Fibroblast of skin of scalp (primary cell): ENCODE measurements at places on chromosomes 3 and 15.

DNA sequence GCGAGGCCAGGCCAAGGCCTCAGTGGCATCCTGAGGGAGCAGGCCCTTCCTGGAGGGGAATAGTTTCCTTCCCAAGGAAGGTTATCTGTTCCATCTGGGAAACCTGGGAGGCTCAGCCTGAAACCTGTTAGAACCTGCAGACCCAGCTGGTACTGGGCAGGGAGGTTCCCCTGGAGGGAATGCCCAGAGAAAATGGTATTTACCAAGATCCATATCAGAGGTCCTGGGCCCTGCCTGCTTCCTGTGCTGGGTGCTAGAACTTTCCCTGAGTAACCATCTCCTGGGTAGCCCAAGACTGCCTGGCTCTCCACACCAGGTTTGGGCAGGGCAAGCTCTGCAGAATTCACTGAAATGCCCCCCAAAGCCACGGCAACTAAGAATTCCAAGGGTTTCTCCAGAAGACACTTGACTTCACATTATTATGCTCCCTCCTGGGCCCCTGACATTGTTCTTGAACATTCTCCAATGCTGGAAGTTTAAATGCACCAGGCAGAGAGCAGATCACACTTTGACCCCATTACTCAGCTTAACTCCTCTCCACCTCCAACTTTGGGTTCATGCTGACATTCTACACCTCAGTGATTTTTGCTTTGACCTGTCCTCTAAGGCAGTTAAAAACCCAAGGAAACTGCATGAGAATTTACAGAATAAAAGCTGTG is 2.0 kb downstream of the CA12 start:
- no peak for DNase-seq

DNA sequence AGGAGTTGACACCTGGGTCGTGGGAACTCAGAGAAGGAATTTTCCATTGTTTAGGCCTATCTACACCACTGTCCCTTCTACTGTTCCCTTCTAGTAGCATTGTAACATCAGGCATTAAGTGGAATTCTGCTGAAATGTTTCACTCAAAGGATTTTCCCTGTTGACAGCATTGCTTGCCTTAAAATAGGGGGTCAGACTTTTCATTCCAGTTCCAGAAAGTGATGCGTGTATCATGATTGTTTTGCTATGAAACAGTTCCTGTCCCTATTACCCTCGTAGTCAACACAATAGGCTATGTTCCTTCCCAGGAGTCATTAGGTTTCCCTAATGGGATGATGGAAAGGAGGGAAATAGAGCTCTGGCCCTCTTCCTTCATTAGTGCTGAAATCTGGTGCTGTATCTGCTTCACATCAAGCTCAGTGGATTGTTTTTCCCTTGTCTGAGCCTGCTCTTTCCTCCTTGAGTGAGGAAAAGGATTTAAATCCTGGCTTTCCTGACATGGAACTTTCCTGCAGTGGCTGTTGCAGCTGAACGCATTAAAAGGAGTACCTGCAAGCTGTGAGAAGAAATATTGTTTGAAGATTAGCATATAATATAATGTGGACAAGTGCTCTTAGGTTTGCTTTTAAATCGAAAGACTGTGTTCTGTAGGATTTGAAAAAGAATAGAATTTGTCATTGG is 195.9 kb downstream of the KLHL25 start:
- DNase-seq = no peak

- no peak for DNase-seq
Measured at GRCh38 chr15:40843885-40844695, at the start of gene SPINT1. Gene SPINT1 (plus strand): TSS chr15:40844048. CDS start chr15:40844555, 507 bp downstream.

- peak; percentile 54 for DNase-seq
Measured at GRCh38 chr3:166580561-166580960, 743.3 kb upstream of the BCHE start.

DNA sequence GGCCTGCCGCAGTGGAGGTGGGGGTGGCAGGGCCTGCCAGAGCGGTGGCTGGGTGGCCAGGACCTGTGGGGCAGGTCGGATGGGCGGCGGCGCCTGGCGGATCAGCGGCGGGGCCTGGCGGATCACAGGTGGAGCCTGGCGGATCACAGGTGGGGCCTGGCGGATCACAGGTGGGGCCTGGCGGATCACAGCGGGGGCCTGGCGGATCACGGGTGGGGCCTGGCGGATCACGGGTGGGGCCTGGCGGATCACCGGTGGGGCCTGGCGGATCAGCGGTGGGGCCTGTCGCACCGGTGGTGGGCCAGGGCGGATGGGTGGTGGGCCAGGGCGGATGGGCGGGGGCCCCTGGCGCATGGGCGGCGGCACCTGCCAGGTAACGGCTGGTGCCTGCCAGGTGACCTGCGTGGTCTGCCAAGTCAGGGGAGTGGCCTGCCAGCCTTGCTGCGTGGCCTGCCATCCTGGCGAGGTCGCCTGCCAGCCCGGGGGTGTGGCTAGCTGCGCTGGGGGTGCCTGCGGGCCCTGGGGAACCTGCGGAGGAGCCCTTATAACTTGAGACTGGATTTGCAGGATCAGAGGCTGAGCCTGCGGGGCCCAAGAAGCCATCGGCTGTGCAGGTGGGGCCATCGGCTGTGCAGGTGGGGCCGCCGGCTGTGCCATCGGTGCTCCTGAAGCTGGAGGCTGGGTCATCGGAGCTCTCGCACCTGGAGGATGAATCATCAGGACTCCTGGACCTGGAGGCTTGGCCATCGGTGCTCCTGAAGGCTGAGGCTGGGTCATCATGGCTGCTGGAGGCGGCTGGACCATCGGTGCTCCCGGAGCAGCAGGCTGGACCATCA is 1.3 kb downstream of the MAGEL2 start:
- DNase-seq = no peak

DNA sequence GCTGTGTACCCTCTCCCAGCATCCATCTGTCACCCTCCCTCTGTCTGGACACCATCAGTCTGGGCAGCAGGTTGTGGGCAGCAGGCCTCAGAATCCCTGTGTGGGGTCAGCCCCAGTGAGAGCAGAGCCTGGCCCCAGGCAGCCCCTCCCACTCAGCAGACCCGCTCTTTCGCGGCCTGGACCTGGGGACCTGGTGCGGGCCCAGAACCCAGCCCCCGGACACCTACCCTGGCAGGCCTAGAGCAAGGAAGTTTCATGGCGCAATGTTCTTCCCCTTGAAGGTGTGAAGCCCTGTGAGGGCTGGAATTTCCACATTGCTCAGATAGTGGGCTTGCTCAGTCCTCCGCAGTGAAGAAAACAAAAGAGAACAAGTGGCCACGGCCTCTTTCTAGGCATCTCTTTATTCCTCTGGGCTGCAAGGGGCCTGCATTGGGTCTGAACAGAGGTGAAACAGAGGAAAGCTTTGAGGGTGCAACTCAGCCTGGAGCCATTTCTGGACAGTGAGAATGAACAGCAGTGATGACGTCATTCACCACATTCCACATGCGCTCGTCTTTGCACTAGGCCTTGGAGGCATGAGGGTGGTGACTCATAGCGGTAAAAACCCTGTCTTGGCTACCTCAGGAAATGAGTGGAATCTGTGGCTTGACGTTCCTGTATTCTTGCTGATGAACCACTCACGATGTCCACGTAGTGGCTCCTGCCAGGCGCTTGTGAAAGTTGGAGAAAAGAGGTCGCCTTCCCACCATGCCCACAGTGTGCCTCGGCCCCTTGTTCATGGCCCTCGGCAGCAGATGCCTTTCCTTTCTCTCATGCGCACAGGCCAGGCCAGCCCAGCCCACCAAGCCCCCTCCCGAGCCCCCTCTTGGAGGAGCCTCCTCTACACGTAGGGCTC is 66.1 kb downstream of the SLC30A4 start:
- peak; percentile 99 for DNase-seq

- no peak for DNase-seq
Measured at GRCh38 chr3:137988152-137988551, 21.8 kb upstream of the CLDN18 start.

DNA sequence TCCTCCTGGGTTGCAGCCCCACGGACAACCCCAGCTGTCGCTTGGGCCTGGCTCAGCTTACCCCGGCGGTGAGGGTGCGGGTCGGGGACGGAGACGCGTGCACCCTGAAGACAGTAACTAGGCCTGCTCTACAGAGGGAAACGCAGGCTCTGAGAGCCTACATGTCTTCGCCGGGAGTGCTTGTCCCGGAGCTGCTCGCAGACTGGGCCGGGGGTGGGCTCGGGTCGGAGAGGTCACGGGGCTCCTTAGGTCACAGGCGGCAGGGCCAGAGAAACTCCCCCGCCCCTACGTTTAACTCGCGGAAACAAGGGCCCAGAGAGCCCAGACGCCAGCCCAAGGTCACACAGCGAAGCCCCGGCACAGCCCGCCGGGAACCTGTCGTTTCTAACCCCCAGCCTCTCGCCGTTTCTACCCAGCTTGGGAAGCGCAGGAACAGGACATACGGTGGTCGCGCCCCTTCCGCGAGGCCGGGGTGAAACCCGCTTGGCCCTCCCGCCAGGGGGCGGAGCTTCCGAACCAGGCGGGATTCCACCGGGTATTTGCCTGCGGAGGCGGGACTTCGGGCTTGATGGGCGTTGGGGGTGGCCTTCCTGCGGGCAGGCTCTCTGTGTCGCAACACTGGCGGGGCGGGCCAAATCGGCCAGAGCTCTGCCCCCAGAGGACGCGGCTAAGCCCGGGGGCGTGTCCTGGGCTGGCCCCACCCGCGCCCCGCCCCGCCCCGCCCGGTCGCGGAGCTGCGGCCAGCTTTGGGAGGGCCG is at the start of gene HDAC11:
Gene HDAC11 (plus strand): TSS at position 725 of the 758 bp plus-strand sequence. CDS start 42 bp downstream, outside the sequence.
- peak; percentile 98 for DNase-seq
